ENCODE measurements at places on chromosomes 2 and 18.

DNA sequence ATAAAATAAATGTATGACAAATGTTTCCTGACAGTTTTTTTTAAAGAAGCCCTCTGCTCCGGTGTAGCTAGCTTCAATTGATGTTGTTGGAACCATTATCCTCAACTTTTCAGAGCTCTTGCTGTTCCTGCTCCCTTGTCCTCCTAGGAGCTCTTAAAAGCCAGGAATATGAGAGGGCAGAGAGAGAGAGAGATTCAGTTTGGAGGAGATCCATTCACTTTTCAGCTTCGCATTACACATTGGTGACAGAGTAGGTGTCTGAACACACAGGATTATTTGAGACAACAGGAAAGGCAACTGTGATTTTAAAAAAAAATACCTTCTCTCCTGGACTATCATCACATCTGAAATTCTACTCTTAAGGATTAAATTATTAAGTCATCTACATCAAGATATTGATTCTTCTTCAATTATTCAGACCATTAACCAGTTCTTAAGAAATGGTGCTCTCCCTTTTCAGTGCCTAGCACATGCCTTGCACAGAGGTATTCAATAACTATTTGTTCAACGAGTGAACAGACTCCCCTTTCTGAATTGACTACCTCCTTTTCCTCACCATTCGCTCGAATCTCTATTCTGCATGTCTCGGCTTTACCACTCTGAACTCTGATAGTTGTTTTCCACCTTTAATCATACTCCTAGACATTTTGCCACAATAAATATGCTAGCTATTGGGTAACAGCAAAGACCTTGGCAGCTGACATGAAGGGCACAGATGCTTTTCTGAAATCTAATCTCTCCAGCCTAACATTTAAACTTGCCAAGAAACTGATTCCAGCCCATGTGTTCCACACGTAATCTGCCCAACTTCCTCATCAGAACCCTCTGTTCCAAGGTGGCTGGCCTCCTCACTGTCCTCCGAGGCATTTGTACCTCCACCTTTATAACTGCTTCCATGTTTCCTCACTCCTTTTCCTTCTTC is 28.6 kb upstream of the SLC35F5 start:
- DNase-seq, result no peak

- no peak for DNase-seq
Observed at GRCh38 chr18:47063096-47063495, 27.7 kb upstream of the ELOA2 start.

DNA sequence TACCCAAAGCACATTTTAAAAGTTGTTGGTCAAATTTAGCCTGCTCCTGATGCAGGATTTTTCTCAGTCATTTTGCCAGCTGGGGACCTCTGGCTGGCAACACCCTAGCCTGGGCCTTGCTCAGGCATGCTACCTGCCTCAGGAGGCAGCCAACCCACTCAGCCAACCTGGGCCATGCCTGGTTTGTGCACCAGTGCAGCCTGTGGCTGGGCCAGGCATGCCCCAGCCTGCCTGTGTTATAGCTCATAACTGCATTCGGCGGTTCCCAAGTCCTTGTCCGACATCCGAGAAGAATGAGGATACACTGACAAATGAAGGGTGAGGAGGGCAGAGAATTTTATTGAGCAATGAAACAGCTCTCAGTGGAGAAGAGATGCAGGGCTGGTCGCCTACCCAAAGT is 608.0 kb downstream of the SUCLG1 start:
- DNase-seq, result no peak

DNA sequence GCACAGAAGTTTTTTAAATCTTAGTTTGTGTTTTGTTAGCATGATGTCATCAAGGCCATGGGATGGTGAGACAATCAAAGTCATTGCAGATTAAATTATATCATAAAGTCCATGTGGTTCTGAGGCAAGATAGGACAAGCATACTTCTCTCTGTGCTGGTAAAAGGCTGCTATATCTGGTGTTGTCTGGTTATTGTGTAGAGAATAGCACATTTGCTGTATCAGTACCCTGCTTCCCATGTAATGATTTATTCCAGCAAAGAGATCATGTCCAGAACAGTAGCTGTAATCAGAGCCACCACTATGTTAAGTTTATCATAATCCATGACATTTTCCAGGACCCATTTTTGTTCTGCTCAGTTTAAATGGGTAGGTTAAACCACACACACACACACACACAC is 123.0 kb downstream of the TTC27 start:
- DNase-seq, result no peak

DNA sequence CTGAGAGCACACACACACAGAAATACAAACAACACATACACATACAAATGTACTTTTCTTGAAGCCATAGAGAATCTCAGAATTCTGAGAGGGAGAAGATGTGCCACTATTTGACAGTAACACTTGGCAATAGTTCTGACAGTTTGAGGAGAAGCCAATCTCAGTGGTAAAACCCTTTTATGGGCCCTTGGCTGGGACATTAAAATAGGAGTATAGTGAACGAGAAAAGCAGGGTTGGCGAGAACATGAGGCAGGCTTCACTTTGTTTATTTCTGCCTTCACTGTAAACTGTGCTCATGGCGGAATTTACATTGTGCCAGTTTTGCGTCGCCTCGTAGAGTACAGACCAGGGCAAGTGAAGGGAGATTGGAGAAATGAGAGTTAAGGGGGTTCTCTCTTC is 449.4 kb upstream of the POU3F3 start:
- no peak for DNase-seq

DNA sequence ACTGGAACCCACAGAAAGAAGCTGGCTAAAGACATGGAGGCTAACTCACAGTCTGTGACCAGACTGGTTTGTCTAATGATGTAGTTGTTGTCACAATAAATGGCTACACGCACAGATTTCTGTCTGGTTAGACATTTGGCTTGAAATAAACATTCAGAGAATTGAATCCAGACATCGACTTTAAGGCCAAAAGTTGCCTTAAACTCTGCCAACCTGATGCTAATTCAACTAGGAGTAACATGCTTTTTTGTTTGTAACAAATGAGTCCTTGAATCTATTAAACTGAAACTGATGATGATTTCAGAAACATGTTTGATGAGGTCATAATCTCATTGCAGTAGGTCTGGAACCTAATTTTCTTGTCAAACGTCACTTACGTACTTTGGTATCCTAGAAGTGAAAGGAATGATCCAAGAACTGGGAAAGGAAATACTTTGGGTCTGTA is 123.8 kb downstream of the ERBB4 start:
- no peak for DNase-seq

DNA sequence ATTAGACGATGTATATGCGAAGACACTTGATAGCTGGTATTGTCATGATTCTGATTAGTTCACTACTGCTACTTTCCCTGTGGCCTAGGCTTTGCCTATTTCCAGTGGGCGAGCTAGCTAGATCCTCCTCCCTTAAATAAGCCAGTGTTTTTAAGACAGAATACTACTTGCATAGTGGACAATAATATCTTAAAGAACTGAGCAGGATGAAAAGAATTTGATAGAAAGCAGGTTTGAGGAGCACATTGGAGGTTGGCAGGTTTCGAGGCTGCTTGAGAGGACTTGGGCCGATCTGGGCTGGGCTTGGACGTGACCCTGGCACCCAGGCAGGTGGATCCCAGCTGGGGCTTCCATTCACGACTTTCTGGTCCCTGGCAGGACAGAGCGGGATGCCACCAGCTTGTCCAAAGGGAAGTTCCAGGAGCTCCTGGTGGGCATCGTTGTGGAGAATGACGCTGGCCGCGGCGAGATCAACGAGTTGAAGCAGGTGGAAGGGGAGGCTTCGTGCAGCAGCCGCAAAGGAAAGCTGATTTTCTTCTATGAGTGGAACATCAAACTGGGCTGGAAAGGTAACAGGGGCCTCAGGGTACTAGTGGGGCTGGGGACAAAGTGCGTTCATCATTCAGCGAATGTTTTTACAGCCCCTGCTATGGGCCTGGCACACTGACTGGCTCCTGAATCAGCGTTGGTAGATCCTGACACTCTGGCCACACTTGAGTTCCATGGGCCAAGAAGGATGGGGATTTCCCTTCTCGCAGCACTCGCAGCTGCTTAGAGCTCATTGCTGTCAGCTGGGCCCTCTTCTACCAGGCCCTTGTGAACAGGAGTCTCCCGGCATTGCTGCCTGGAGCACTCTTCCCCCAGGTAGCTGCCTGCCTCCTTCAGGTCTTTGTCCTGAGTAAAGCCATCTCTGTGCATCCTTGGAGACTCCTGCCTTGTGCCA is 16.9 kb downstream of the C2orf74 start:
- no peak for DNase-seq

DNA sequence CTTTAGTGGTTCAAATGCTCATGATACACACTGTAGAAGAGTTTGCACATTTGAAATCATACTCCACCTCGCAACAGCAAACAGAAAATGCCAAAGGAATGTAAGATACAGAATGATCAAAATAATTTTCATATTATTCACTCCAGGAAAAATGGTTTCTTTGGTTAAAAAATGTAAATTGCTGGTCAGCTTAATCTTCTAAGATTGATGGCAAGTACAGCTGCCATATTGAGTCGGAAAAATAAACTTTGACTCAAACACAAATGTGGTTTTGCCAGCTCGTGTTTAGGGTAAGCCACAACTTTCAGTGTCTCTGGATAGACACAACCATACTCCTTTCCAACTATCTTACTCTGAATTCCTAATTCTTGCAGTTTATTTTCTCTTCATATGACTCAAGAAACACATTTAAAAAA is 154.9 kb upstream of the SMIM21 start:
- DNase-seq, result no peak

DNA sequence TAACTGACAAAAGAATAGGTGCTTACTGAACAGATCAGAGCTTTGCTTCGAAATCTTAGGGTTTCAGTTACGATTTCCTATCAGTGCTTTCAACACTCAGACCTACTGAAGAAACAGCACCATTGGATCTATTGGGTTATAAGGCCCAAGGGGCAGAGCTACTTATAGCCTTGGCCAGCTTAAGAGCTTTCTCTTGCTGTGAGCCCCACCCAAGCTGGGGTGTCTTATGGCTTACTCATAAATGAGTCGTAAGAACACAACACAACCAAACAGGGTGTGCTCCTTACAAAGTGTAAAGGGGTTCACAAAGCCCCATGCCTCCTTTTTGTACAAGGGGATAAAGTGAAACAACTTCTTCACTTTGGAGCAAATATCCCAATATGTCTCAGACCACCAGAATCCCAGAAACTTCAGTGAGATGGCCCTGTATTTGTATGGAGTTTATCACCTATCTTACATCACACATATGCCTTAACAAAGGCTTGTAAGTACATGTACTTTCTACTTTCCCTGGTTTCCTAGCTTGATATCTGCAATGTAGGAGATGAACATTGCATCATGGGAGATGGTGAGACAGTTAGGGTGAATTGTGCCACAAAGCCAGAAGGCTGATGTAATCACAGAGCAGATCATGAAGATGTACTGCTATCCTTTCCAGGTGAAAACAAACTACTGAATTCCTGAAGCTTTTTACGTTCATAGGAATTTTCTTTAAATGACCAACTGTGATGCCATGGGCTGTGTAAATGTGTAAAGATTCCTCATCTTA is 115.5 kb upstream of the GLI2 start:
- peak; percentile 66 for DNase-seq

DNA sequence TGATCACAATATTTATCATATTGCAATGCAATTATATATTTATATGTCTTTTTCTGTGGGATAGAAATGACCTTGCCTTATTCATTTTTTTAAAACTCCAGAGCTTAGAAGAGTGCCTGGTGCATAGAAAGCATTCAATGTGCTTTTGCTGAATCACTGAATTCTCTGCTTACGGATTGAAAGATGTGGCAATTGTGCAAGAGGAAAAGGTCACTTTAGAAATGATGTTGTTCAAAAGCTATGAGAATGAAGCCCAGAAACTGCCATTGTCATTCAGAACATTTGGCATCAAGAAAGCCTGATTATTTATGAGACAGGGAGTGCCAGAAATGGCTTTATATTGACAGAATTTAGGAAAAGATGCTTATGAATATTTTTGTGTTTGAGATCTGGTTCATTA is 678.6 kb upstream of the CDH2 start:
- no peak for DNase-seq

DNA sequence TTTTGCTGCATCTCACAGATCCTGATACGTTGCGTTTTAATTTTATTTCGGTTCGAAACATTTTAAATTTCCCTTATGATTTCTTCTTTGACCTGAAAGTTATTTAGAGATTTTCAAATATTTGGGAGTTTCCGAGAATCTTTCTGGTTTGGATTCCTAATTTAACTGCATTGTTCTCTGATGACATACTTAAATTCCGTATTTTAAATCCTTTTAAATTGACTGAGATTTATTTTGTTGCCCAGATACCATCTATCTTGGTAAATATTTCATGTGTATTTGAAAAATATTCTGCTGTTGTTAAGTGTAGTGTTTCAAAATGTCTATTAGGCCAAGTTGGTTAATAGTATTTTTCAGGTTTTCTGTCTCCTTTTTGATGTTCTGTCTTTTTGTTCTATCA is 37.7 kb downstream of the MROH2A start:
- DNase-seq, result no peak

- DNase-seq, result peak; percentile 56
Observed at GRCh38 chr18:41745166-41746049, 209.6 kb upstream of the PIK3C3 start.

- no peak for DNase-seq
Observed at GRCh38 chr2:41420219-41420618, 627.6 kb upstream of the PKDCC start.

GRCh38 chr2:190693533-190694232 is 44.8 kb downstream of the NAB1 start:
- no peak for DNase-seq

- no peak for DNase-seq
Observed at GRCh38 chr2:205079173-205079572, 533.9 kb downstream of the PARD3B start.

DNA sequence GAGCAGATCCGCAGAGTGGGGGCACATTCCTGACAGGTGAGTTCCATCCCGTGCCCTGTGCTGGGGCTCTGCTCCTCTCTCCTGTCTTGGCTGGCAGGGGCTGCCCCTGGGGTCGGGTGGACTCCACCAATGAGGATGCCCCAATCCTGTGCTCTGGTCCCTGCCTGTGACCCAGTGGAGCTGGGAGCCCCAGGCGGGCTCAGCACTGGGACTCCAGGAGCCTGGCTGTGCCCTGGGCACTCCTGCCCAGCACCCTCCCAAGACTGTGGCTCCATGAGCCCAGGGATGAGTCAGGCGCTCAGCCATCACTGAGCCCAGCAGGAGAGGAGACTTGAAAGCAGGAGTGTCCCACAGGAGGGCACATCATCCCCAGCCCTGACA is 53.9 kb downstream of the MBP start:
- no peak for DNase-seq

DNA sequence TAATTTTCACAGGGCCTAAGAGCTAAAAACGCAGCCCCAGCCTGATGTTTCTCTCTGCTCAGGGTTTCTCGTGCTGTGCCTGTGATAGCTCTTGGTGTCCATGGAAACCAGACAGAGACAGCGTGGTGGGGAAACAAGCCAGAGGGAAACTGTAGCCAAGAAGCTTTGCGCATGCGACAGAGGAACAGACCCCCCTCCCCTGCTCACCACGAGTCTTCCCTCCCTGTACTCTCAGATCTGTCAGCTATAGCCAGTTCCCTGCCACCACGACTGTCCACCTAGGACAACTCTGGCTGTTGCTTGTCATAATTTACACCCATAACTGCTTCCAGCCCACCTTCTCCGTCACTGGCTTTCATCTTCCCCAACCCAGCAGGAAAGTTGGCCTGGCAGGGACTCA is 13.2 kb upstream of the DNAJC27 start:
- DNase-seq, result no peak
